HL-60 (cell line): ENCODE measurements at places on chromosomes 13 and 19.

DNA sequence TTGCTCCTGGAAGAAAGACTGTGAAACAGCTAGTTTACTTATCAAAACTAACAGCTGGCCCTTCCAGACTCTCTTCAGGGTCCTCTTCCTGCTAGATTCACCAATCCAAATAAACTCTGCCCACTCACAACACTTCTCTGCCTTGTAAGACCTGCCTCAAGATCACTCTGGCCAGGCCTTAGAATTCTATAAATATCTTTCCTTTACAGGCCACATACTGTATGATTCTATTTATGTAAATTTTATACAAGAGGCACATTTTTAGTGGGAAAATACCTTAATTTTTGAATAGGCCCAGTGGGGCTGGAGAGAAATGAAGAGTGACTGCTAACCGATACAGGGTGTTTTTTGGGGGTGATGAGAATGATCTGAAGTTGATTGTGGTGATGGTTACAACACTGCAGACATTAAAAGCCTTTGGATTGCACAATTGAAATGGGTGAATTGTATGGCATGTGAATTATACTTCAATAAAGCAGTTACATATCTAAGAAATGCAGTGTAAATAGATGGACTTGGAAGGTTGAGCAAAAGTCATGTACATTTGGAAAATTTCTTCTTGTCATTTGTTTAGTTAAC, 141.8 kb downstream of the GPC5 start:
- peak; percentile 23 for DNase-seq

- DNase-seq, result peak; percentile 95
These were observed 15.1 kb downstream of the PRAM1 start for GRCh38 chr19:8487137-8487851.

GRCh38 chr13:110509478-110509926, 52.0 kb downstream of the RAB20 start:
- DNase-seq, result no peak

DNA sequence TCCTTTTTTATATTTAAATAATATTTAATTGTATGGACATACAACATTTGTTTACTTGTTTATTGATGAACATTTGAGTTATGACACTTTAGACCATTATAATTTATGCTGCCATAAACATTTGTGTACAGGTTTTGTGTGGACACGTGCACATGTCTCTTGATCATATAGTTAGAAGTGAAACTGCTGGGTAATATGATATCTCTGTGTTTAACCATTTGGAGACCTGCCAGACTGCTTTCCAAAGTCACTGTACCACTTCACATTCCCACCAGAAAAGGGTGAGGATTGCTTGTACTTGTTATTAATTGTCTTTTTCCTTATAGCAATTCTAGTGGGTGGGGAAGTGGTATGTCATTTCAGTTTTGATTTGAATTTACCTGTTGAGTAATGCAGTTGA, 145.6 kb upstream of the KLHL1 start:
- DNase-seq, result no peak

DNA sequence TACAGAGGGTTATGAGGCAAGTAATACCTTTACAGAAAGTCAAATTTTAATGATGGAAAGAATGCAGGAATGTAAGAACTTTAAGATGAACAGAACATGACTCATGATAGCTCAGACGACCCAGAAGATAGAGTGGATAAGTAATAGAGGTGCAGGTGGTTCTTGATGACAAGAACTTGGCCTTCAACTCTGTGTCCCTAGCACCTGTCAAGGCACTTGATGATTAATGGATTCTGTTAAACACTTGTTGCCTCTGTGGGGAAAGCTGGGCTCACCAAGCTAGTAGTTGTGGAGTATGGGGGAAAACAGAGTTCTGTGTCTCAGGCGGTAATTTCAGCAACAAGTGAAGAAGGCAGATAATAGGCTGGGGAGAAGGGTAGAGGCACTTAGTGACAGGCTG, 306.2 kb downstream of the ATP8A2 start:
- DNase-seq, result no peak

DNA sequence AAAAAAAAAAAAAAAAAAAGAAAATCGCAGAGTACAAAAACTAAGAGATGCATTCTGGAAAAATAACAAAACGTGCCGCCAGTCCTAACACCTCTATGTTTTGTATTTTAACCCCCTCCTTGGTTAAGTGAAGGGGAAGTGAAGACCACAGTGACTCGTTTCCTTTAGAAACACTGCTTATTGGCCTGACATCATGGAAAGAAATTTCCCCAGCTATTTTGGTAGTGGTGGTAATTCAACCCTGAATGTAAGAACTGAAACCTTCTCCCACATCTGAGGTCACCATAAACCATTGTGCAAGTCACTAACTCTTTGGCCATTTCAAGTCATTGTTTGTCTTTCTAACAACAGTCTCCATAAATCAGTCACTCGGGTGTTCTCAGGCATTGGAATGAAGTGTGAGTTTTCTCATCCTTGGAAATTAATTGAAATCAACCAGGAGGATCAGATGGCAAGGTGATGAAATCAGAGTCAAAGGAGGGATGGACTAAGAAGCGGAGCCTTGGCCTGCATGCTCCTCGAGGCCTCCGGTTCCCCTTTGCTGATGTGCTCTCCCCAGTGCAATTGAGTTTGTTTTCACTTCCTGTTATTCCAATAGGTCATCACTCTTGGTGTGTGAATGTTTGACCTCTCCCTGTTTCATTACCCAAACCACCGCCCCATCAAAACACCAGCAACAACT, 443.9 kb downstream of the FGF9 start:
- DNase-seq, result peak; percentile 30

GRCh38 chr13:26378116-26378515, 124.2 kb downstream of the CDK8 start:
- DNase-seq, result no peak

DNA sequence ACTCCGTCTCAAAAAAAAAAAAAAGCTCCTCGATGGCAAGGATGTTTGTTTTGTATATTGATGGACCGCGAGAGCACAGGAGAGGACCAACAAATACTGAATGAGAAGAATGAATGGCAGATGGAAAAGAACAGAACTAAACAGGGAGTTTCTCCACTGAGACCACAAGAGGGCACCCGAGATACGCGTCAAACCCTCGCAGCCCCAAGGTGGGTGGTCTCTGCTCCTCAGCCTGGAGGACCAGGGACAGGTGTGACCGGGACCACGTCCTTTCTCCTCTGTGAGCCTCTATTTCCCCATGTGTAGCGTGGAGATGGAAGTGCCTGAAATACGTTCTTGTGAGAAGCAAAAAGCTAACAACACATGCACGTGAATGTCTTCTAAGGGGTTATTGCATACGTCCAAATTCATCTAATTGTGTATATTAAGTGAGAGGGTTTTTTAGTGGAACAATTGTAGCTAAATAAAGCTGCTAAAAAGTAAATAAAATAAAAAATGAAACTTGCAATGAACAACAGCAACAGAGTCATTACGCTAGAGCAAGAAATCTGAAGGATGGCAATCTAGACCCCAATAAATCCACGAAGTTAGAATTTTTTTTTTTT, 8.3 kb upstream of the CDC42EP5 start:
- DNase-seq, result no peak

DNA sequence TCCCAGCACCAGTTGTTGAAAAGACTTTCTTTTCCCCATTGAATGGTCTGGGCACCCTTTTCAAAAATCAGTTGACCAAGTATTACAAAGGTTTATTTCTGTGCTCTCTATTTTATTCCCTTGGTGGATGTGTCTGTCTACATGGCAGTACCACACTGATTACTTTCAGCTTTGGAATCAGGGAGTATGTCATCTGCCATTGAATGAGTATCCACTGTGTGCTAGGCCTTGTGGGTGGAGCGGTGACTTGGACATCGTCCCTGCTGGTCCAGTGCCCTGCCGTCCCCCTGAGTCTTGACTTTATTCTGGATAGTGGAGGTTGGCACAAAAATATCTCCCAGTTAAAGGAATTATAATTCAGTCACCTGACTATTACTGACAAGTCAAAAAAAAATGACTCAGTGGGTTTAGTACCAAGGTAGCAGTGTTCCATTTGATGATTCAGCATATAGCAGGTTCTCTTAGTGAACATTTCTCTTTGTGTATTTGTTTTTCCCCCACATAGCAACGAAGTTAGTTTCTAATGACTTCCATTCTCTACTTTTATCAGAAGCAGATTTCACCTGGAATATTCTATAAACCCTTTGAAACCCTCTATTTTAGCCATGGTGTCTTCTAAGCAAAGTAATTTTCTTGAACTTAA, 3.9 kb downstream of the UPF3A start:
- DNase-seq, result no peak

- DNase-seq, result no peak
These were observed 123.1 kb downstream of the ATP8A2 start for GRCh38 chr13:25494698-25495411.

- DNase-seq, result no peak
These were observed 155.7 kb downstream of the SLC7A1 start for GRCh38 chr13:29439601-29440388.

GRCh38 chr19:29478578-29479565, 46.9 kb upstream of the VSTM2B start:
- no peak for DNase-seq

- peak; percentile 21 for DNase-seq
These were observed 62.9 kb downstream of the DCT start for GRCh38 chr13:94416454-94417080.

DNA sequence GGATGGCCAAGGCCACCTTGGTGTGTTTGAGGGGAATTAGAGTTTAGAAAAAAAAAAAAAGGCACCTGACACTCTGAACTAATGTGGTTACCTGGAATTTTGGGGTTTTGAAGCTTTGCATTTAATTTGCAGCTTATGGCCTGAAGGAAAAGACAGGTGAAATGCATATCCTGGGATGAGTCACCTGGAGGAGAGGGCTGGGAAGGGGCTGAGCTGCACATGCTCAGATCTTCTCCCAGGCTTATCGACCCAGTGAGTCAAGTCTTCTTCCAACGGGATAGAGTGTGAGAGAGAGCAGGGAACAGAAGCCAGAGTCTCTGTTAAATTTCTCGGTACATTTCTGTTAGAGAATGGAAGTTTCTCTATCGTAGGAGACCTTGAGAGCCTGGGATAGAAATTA, 29.7 kb upstream of the ALOX5AP start:
- no peak for DNase-seq

GRCh38 chr13:46593398-46593797, 40.4 kb downstream of the LRCH1 start:
- no peak for DNase-seq

GRCh38 chr19:14516746-14517438, 1.3 kb downstream of the DNAJB1 start:
- DNase-seq, result no peak

DNA sequence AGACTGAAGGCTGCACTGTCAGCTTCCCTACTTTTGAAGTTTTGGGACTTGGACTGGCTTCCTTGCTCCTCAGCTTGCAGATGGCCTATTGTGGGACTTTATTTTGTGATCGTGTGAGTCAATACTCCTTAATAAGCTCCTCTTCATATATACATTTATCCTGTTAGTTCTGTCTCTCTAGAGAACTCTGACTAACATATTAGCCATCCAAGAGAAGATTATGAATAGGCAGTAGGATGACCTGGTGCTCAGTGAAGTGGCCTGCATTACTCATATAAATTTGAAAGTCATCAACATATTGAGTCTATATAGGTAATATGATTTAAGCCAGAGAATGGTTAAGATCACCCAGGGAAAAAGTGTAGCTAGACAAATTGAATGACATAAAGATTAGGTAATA, 136.3 kb upstream of the UFM1 start:
- no peak for DNase-seq

DNA sequence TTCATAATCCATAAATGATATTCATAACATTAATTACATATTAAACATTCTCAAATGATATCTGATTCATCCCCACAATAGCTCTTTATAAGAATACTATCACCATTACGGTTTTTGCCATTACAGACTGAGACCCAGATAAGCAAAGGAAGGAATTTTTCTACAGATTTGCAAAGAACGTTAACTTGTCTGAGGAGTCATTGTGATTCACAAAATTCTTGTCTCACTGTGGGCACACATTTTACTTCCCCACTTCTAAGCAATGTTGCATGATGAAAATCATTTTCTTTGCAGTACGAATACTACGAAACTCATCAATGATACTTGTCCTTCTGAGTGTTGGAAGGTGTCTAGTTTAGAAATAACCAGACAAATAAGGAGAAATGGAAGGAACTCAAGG, 70.1 kb downstream of the NALCN start:
- no peak for DNase-seq

GRCh38 chr19:24052811-24053210, 34.2 kb upstream of the ZNF254 start:
- no peak for DNase-seq

DNA sequence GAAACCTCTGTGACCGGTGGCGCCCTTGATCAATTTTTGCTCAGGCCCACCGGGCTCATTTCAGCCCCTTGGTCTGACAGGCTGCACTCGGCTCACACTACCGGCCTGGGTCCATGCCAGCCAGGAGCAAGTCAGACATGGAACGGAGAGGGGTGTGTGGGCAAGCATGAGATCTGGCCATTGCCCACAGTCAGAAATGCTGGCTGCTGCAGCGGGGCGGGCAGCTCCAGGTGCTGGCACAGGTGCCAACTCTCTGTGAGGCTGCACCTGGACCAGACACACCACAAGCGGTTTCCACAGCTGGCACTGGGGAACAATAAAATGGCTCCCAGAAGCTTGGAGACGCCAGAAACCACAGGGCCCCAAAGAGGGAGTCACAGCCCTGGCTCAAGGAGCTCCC, 43.6 kb upstream of the LPAR6 start:
- DNase-seq, result no peak

DNA sequence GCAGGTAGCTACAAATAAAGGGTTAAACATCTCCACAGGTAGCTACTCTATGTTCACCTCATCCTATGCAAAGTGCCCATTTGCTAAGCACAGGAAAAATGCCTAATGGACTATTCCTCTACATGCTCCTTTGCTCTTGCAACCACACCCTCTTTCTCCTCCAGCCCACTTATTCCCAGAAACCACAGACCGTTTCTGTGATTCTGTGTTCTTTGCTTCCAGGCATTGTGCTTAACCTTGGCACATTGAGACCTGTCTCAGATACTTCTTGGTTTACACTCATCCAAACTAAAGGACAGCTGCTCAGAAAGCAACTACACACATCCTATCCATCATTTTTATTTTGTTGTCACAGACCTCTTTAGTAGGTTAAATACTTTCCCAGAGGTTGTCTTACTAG, 785.0 kb upstream of the MIR17HG start:
- no peak for DNase-seq

DNA sequence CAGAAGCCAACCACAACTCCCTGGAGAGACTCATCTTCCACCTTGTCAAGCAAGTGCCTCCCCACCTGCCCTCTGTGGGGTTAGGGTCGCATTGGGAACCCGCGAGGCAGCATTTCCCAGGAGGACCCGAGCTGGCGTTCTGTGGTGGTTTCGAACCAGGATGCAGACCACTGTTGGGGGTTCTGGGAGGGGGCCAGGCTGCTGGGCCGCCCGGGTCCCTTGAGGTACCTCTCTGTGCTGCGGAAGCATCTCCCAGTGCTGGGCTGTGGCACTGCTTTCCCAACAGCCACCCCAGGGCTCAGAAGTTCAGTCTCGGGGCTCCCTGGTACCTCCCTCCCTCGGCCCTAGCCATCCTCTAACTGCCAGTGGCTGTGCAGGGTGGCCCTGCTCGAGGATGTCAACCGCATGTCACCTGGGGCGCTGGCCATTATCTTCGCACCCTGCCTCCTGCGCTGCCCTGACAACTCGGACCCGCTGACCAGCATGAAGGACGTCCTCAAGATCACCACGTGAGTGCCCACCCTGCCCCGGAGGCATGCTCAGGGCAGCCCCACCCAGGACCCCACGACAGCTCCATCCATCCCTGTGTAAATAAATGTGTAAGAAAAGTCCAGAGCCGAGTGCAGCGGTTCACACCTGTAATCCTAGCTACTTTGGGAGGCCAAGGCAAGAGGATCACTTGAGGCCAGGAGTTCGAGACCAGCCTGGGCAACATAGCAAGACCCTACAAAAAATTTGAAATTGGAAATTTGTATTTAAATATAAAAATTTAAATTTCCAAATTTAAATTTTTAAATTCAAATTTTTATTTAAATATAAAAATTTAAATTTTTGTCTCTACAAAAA, 8.2 kb upstream of the USE1 start:
- DNase-seq, result no peak
